ENCODE measurements at places on chromosomes 1 and 21.

DNA sequence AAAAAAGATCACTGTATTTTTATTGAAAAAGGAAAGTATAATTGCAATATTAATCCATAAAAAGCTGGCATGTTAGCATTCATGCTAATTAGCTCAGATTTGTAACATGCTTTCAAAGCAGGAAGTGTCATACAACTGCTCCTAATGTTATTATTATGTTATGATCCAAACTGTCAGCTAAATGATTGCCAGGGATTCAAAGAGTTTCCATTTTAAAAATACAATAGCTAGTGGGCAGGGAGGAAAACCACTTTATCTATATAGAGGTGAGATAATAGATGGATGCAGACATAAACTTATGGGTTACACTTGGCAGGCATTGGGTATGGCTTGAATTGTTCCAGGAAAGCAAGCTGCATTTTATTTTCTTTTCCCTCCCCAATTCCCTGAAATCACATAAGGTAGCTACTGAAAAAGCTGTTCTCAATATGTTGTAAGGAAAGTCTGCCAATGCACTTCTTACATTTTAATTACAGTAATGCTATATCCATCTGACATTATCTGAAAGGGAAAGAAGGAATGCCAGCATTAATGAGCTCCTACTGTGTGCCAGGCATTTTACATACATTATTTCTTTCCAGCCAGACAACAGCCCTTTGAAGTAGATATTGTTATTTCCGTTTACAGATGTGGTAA is 9.8 kb upstream of the MYSM1 start:
- DNase-seq, result no peak

DNA sequence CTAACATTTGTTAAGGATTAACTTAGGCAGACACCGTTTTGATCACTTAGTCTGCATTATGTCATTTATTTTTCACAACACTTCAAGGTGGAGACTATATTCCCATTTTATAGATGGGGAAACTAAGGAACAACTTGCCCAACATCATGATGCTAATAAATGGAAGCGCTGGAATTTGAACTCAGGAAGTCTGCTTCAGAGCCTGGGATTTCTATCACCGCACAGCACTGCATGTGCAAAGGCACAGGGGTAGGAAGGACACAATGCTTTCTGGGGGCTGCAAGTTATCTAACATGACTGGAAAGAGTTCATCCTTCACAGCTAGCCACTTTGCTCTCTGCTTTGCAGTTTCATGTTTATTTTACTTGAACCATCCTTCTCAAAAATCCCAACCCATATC is 100.5 kb downstream of the UBR4 start:
- no peak for DNase-seq

DNA sequence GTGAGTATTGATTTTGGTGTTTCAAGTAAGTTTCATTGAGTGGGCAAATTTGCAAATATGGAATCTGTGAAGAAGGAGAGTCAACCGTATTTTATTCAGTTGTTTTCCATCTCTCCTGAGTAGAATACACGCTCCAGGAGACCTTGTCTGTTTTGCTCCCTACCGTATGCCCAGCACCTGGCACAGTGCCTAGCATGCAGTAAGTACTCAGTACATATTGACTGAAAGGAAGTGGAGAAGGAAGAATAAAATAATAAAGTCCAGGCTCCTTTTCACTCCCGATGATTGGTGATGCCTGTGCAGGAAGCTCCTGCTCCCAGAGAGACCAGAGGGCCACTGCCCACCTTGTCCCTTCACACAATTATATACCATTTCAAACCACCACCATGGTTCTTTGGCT is 59.4 kb upstream of the NEK2 start:
- DNase-seq, result no peak

GRCh38 chr1:2145946-2146835 is 48.4 kb downstream of the FAAP20 start:
- peak; percentile 12 for DNase-seq

DNA sequence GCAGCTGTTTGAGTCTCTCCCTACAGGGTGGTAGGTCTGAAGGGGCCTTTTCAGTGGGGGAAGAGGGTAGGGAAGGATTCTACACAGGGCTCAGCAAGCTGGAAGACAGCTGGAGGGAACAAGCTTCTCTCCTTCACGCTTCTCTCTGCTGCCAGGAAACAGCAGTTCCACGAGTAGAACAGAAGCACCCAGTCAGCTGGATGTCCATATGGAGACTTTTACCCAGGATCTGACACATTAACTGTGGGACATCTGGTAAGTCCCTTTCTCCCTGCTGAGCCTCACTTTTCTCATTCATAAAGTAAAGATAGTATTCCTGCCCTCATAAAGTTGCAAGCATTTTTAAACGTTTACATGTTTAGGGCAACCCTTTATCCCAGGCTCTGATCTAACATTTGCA is 280.3 kb downstream of the OMA1 start:
- no peak for DNase-seq

GRCh38 chr1:201536558-201536957 is 2.4 kb upstream of the NAV1 start:
- no peak for DNase-seq

- DNase-seq, result no peak
Measured at GRCh38 chr1:54109129-54110090, 43.4 kb downstream of the CDCP2 start.

- DNase-seq, result no peak
Measured at GRCh38 chr1:226973371-226973897, 33.3 kb downstream of the COQ8A start.

- no peak for DNase-seq
Measured at GRCh38 chr1:94795434-94795833, 24.7 kb upstream of the SLC44A3 start.

DNA sequence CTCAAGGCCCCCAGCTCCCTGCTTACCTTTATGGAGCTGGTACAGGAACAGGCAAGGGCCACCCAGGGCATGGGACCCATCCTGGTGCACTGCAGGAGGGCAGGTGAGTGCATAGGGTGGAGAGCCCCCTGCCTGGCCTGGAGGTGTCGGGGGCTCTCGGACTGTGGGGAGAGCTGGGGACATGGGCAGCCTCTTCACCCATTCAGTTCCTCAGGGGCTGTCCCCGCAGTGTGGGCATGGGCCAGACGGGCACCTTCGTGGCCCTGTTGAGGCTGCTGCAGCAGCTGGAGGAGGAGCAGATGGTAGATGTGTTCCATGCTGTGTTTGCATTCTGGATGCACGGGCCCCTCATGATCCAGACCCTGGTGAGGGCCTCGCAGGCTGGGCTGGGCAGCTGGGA is 7.3 kb upstream of the LGR6 start:
- no peak for DNase-seq

DNA sequence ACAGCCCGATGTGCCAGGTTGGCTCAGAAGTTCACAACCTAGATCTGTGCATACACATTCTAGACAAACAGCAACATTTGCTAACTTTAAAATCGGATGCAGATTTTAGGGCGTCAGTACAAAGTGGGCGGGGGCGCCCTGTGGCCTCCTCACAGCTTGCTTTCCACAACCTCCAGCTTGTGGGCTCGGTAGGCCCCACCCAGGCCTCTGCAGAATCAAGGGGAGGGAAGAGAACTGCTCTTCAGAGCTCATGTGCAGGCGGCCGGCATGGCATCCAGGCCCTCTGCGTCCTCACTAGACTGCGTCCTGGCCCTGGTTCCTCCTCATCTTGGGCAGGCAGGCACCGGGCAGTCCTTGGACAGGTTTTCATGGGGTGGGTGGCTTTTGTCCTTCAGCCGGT is 59.3 kb downstream of the AJAP1 start:
- DNase-seq, result no peak

DNA sequence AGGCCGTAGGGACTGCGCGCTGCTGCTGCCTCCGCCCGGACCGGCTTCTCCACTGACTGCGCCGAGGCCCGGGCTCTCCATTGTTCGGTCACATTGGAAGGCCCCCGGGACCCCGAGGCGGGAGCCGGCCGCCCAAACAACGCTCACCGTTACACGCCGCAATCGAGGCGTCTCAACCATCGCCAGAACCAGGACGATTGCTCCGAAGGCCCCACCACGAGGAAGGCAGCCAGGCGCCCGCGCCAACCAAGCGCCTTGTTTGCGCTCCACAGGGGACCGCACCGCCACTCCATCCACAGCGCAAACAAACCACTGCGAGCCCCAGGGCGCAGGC is 595 bp downstream of the GLUL start:
- DNase-seq, result no peak

DNA sequence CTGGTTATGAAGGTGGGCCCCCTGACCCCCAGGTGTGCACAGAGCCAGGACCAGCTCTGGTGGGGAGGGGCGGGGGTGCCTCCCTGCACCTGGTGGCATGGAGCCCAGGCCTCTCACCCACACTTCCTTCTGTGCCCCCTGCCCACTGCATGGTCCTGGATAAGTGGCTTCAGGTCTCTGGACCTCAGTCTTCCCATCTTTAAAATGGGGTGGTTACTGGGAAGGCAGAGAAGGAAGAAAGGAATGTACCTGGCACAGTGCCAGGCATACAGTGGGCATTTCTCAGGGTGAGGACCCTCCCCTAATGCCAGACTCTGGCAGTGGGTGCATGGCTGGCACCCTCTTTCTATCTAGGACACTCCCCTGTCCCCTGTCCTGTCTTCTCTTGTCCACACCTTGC is 7.5 kb downstream of the CLCNKA start:
- no peak for DNase-seq

DNA sequence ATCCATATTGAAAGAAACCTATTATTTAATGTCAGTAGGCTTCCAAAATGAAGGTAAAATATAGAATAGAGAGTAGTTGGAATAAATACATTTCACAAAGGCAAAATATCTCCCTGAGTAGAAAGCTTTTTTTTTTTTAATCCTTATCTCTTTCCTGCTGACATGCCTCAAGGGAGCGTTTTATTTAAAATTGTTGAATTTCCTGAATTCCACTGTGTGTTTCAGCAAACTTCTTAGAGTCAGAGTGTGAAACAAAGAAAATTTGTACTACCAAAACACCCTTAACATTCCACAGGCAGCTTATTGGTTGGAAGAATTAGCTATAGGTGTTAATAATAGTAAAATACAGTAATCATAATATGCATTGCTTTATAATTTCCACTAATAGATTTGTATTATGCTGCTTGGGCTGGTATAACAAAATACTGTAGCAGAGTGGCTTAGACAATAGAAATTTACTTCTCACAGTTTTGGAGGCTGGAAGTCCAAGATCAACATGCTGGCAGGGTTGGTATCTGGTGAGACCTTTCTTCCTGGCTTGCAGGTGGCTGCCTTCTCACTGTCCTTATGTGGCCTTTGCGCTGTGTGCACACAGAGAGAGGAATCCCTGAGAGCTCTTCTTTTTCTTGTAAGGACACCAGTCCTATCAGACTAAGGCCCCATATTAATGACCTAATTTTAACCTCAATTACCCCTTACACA is 468.4 kb upstream of the C1orf87 start:
- DNase-seq, result no peak

GRCh38 chr1:167520711-167521206 is 2.4 kb upstream of the CD247 start:
- DNase-seq, result no peak

- no peak for DNase-seq
Measured at GRCh38 chr1:239363930-239364329, 22.4 kb upstream of the CHRM3 start.

- DNase-seq, result no peak
Measured at GRCh38 chr1:53346814-53347176, 18.9 kb upstream of the LRP8 start.

DNA sequence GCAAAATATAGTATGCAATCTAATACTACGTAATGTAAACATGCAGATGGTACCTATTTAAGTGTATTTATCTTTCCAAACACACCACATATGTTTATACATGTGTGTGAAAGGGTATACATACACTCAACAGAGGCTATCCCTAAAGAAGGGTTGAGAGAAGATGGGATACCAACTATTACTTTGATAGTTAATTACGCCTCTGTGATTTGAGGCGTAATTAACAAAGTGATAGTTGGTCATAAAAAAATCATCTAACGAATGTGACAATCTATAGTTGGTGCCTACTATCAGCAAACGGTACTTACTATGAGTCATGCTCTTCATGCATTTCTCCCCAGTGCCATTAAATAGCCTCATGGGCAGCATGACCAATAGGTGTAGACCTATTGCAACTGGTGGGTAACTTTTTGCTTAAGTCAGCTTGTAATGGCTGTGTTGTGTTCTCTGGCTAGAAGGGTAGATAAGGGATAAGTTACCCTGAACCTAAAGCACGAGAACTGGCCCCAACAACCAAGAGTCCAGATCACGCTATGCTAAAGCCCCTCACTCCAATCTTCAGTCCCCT is 15.3 kb downstream of the RCAN1 start:
- no peak for DNase-seq

GRCh38 chr1:201495551-201496295 is 11.2 kb downstream of the CSRP1 start:
- DNase-seq, result no peak

- DNase-seq, result no peak
Measured at GRCh38 chr21:32515874-32516273, 69.4 kb downstream of the TCP10L start.

DNA sequence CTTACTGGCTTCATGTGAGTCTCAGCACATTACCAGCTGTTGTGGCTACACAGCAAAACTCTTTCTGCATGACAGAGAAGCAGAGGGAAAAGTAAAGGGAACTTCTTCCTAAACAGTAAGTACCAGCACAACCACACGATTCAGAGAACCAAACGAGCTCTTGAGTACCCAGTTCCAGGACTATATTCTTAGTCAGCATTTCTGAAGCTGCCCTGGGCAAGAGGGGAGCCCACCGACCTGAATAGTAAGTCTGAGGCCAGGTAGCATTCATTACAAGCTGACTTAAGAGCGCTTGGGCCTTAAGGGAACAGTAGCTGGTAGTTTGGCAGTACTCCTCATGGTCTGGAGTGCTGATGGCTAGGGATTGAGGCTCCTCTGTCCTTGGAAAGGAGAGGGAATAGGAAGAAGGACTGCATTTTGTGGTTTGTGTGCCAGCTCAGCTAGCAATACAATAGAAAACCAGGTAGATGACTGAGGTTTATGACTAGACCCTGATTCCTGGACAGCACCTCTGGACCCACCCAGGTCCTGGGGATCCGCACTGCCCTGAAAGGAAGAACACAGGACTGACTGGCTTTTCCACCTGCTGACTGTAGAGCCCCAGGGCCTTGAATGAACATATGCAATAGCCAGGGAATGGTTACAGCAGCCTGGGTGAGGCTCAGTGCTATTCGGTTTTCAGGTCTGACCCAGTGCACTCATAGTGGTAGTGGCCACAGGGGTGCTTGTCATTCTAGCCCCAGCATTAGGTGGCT is 396.8 kb upstream of the PRMT6 start:
- no peak for DNase-seq

GRCh38 chr1:153749408-153750005 is 21.7 kb downstream of the INTS3 start:
- DNase-seq, result peak; percentile 67

GRCh38 chr1:74857676-74858075 is 124.7 kb downstream of the TYW3 start:
- no peak for DNase-seq

DNA sequence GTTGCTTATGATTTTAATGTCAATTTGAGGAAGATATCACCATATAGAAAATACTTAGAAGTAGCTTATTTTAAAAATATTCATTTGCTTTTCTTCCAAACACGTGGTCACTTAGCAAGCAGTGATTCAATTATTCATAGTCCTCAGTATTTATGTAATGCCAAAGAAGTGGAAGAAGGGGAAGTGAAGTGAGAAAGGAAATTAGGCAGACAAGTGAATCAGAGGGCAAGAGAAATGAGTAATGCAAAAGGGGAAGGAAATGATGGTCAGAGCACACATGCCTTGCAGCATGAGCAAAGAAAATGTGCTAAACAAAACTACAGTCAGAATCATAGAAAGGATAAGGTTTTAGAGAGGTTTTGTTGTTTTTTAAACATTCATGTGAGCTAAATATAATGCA is 31.8 kb downstream of the SDCCAG8 start:
- DNase-seq, result no peak

- DNase-seq, result no peak
Measured at GRCh38 chr1:209895709-209896108, 42.3 kb upstream of the SYT14 start.

Data from stimulated activated CD4-positive, alpha-beta T cell treated with anti-CD3 and anti-CD28 coated beads, Interleukin-4, amount 100 ng/mL, for 4 hours (primary cell).